ENCODE measurements at places on chromosomes 1 and 21.

GRCh38 chr21:26001356-26001755, 169.2 kb downstream of the APP start:
- no peak for DNase-seq

DNA sequence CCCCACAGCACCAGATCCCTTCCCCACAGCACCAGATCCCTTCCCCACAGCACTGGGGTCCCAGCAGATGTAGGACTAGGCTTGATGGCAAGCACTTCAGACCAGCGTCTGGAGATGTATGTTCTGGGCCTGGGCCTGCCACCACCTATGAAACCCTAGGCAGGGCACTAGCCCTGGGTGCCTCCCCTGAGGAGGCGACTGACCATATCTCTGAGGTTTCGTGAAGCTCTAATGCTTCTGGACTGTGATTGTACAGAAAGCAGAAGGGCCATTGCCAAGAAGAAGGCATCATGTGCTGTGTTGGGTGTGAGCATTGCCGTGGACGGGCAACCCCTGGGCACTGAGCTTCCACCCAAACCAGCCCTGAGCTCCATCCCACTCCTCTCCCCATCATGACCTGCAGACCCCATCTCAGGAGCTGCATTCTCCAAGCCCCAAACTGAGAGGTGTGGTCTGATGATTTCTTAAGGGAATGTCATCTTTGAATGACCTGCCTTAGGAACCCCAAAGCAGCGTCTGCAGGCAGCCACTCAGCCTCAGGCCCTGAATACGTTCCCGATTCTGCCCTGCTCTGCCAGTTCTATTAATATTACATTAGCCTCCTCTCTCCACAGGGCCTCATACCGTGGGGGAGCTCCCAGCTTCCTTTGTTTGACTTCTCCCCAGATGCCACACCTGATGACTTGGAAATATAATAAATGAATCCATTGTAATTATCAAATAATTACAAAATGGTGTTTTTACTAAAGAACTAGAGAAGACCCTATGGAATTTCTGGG, 163.4 kb downstream of the TRIM33 start:
- no peak for DNase-seq

DNA sequence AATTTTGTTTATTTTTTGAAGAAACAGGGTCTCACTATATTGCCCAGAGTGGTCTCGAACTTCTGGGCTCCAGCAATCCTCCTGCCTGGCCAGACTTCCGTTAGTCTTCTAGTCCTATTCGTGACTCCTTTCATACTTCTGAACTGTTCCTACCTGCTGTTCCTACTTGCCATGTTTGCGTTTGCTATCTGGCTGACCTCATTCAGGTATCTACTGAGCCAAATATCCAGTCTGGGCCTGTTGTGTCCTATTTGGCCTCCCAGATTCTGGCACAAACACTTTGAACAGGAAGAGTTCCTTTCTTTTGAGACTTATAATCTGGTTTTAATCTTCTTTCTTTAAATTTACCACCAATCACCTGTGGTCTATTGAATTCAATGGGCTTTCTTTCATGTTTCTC, 6.9 kb upstream of the NR1I3 start:
- no peak for DNase-seq

DNA sequence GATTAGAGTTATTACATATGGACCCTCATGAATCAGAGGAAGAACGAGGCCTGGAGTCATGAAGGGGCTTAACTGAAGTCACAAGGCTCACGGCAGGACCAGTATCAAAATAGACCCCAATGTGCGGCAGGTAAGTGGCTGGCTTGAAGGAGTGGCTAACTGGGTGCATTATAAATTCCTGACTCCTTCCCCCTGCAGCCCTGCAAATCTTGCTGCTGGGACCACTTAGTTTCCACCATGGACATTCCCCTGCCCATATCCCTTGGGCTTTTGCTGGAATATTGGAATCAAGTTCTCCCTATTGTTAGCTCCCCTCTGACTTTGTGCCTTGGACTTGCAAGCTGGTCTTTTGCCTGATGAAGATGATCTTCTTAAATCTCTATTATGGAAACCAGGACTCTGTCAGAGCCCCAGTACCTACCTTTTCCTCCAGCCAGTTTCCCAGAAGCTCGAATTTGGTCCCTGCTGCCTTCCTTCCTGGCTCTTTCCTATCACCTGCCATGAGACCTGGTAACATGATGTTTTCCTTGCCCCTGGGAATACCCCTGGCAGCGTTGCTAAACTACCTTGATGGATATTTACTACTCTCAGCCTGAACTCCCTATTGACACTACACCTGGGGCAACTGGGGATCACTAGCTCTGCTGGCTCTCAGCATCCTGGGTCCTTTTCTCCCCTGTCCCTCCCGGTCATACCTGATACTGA, 156.0 kb upstream of the JUN start:
- DNase-seq: no peak

GRCh38 chr1:100353988-100354387, 1.7 kb downstream of the CDC14A start:
- peak; percentile 8 for DNase-seq

DNA sequence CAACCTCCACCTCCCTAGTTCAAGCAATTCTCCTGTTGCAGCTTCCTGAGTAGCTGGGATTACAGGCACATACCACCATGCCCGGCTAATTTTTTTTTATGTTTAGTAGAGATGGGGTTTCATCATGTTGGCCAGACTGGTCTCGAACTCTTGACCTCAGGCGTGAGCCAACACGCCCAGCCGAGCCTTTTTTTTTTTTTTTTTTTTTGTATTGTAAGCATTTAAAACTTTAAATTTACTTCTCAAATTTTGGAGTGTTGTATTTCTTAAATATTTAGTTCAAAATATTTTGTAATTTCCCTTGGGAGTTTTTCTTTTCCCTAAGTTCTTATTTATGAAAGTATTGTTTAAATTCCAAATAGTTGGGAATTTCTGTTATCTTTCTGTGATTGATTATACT, 9.2 kb upstream of the SCAF4 start:
- DNase-seq: no peak

- peak; percentile 45 for DNase-seq
These were observed 4.3 kb upstream of the SPATC1L start for GRCh38 chr21:46188226-46189212.

- DNase-seq: peak; percentile 80
These were observed 180.6 kb upstream of the EDN2 start for GRCh38 chr1:41664861-41665640.

DNA sequence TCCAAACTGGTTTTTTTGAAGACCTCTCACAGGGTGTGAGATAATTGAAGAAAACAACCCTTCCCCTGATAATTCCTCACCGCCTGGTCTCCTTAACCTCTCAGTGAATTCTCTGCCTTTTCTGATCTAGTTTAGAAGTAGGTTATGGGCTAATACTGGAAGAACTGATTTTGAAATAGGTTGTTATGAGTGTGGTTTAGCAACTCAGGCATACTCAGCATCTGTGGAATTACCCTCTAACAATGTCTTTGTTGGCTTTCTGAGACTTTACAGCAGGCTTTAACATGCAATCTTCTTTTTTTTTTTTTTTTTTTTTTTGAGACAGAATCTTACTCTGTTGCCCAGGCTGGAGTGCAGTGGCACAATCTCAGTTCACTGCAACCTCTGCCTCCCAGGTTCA, 10.3 kb upstream of the PLD5 start:
- no peak for DNase-seq

Data from fibroblast of the aortic adventitia (primary cell).